Kidney (tissue), 22 donors: ENCODE measurements at places on chromosomes 11 and 22. TPM values are rescaled to one million over a fixed set of nuclear protein-coding genes. Genes with fewer than 3 reads are reported as not detected.
A peak's percentile ranks its signal among the peaks of the same experiment; 100 is the strongest.

OR6A2 gene
- total RNA-seq = 0.25 TPM

GRCh38 chr11:117180020-117180419 lies 1.5 kb downstream of the SIDT2 start:
- DNase-seq = no peak
- H3K4me3 ChIP-seq = peak overlapping the region; percentile 82
- H3K27ac ChIP-seq = peak overlapping the region; percentile 81
- H3K36me3 ChIP-seq = peaks cover 7% of the 10 kb centered on the region

GRCh38 chr11:86383041-86383955 lies 8.6 kb downstream of the CCDC81 start:
- no peak for DNase-seq
- no peaks in the 10 kb centered on the region for H3K4me1 ChIP-seq
- no peaks in the 10 kb centered on the region for H3K27me3 ChIP-seq
- no peaks in the 10 kb centered on the region for H3K36me3 ChIP-seq

CELSR1 gene
- 49.9 TPM for total RNA-seq

- H3K36me3 ChIP-seq = no peaks in the 10 kb centered on the region
- no peaks in the 10 kb centered on the region for H3K27me3 ChIP-seq
- no peak overlapping the region for H3K27ac ChIP-seq
- H3K4me1 ChIP-seq = no peaks in the 10 kb centered on the region
- peak; percentile 56 for DNase-seq
Observed at GRCh38 chr11:10208131-10208575, 85.9 kb downstream of the SBF2 start.

DNA sequence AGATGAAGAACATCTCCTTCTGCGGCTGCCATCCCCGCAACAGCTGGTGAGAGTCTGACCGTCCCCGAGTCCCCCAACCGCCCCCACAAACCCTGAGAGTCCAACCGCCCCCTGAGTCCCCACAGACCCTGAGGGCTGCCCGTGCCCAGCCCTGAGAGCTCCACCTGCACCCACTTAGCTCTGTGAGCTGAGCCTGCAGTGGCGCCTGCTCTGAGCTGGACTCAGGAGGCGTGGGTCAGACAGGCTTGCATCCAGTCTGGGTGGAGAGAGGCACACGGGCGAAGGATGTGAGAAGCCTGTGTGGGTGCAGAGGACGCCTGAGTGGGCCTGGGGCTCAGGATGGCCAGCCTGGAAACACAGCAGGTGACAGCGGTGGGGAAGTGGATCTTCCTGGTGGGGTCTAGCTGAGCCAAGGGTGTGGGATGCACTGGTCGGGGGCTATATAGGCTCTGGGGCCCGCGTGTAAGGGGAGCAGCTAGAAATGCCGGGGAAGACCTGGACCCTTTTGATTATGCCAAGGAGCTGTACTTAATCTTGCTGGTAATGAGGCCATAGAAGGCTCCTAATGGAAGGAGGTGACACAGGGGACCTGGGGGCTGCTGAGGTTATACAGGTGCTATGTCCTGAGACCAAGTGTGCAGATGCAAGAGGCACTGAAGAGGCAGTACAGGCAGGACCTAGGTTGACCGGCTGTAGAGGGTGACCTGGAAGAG lies 6.5 kb downstream of the MAPK8IP2 start:
- no peaks in the 10 kb centered on the region for H3K4me1 ChIP-seq
- H3K27me3 ChIP-seq = peaks cover 11% of the 10 kb centered on the region
- no peak overlapping the region for H3K27ac ChIP-seq
- H3K36me3 ChIP-seq = no peaks in the 10 kb centered on the region
- no peak for DNase-seq

DNA sequence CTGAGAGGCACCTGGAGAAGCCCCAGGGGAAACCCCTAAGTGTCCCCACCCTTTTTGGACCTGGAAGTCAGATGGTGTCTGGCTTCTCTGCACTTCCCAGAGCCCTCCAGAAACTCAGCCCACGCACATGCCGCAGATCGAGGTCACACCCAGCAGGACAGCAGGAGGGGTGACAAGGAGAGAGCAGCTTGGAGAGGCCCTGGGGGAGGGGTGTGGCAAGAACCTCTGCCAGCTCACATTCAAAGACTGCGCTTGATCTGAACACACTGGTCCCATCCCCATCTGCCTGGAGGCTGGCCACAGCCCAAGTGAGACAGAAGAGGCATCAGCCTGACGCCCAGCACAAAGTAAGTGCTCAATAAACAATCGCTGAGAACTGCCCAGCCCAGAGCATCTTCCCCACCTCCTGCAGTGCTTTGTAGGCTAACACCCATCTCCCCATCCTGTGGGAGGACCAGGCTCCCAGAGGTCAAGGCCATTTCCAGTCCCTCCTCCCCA lies 21.4 kb downstream of the TMPRSS6 start:
- no peak overlapping the region for H3K4me3 ChIP-seq
- H3K27ac ChIP-seq = no peak overlapping the region
- no peaks in the 10 kb centered on the region for H3K27me3 ChIP-seq
- H3K4me1 ChIP-seq = no peaks in the 10 kb centered on the region

- H3K36me3 ChIP-seq = no peaks in the 10 kb centered on the region
- H3K27ac ChIP-seq = peak overlapping the region; percentile 15
- H3K4me1 ChIP-seq = peaks cover 7% of the 10 kb centered on the region
- no peaks in the 10 kb centered on the region for H3K27me3 ChIP-seq
- DNase-seq = no peak
Observed at GRCh38 chr11:103850419-103851165, 185.8 kb upstream of the DDI1 start.

DNA sequence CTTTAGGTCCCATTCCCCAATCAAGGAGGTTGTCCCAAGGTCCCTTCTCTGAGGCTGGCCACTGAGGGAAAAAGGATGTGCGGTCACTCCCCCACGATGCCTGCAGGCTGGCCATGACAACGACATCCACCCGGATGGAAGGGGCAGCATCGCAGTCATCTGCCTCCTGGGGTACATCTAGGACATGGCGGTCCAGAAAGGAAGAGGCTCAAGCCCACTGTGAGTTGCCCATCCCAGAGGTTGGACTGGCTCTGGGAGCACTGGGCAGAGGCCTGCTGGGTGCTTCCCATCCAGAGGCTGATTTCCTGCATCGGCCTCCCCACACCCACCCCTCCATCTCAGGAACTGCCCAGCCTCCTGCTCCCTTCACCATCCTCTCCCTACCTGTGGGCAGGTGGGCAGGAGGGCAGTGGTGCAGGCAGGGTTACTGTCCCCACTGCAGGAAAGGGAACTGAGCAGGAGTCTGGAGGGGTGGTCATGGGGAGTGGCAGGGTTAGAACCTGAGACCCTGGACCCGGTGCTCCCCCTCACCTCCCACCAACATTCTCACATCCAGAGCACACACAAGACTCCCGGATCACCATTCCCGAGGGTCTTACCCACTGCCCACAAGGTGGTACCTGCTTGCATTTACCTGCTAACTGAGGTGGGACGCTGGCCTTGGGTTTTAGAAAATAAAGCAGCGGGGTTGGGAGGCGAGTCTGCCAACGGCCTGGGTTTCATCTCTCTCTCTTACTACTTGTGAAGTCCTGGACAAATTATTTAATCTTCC lies 4.4 kb downstream of the RCE1 start:
- H3K4me1 ChIP-seq = no peaks in the 10 kb centered on the region
- H3K27me3 ChIP-seq = no peaks in the 10 kb centered on the region
- H3K36me3 ChIP-seq = no peaks in the 10 kb centered on the region
- no peak overlapping the region for H3K4me3 ChIP-seq

- H3K36me3 ChIP-seq = no peaks in the 10 kb centered on the region
- H3K4me1 ChIP-seq = no peaks in the 10 kb centered on the region
- DNase-seq = no peak
- no peak overlapping the region for H3K27ac ChIP-seq
Observed at GRCh38 chr11:105298174-105298573, 158.6 kb upstream of the CARD18 start.

- no peak for DNase-seq
- no peak overlapping the region for H3K4me3 ChIP-seq
Observed at GRCh38 chr22:17105143-17106129, 15.7 kb downstream of the TMEM121B start.

RAB38 gene
- total RNA-seq = 5.2 TPM

DNA sequence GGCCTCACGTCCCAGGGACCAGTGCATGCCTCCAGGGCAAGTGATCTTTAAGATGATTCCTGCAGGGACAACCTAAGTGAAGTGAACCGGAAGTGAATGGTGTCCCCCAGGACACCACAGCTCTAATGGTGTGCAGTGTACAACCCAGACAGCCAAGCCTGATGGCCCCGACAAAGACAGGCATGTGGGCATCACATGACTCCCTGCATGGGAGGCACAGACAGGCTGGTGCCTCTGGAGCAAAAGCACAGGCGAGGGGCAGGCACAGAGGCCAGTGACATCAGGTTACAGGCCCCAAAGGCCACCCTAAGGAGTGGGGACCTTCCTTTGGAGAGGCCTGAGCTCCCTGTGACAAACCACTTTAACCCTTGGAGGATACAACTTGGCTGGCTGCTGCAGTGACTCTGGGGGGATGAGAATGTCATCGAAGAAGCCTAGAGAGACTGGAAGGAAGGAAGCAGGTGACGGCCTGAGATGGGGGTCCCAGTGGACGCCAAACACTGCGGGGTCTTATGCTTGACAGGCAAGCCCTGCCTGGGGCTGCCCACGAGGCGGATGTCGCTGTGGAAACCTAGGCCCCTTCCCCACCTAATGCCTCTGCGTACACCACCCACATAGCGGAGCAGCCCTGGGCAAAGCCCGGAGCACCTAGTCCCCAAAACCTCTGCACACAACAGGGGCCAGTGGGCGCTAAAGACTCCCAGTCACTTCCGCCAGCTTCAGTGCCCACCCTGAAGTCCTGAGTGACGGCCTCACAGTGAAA lies 12.4 kb downstream of the POLR3H start:
- H3K4me1 ChIP-seq = no peaks in the 10 kb centered on the region
- H3K4me3 ChIP-seq = no peak overlapping the region
- DNase-seq = no peak
- no peak overlapping the region for H3K27ac ChIP-seq

DNA sequence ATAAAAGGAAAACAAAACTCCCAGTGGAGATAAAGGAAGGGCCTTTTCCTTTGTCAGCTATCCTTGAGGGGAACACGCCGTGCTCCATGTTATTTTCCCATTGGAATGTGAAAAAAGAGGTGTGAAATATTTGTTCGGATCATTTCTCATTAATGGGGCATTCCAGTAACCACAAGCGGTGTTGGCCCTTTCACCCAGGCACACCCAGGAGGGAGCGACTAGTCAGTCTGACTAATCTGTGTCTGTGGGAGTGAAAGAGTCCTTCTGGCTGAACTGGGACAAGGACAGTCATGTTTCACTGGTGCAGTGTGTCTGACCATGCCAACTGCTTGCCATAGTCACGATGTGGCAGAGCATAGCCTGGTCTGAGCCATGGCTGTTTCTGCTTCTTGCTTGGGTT lies 13.0 kb upstream of the MYEOV start:
- no peaks in the 10 kb centered on the region for H3K27me3 ChIP-seq
- H3K4me3 ChIP-seq = no peak overlapping the region
- no peak overlapping the region for H3K27ac ChIP-seq

DNA sequence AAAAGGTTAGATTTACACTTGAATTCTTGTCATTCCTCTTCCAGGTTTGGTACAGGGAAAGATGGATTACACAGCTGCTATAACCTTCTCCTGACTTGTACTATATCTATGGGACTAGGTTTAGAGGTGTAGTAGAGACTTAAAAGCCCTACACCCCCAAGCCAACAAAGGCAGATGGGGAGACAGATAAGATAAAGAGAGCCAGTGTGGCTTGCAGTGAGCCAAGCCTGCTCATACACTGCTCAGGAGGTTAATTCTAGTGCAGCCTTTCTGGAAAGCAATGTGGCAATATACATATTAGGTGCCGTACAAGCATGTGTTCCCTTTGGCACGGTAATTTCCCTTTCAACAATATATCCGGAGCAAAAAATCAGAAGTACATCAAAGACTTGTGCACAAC lies 10.8 kb downstream of the SIK3 start:
- no peaks in the 10 kb centered on the region for H3K4me1 ChIP-seq
- H3K4me3 ChIP-seq = no peak overlapping the region
- H3K36me3 ChIP-seq = no peaks in the 10 kb centered on the region
- H3K27ac ChIP-seq = no peak overlapping the region
- no peak for DNase-seq

CHRM1 gene
- 0.44 TPM for total RNA-seq

VSIG10L2 gene
- total RNA-seq = not detected

DNAL4 gene
- total RNA-seq = 26.5 TPM

DNA sequence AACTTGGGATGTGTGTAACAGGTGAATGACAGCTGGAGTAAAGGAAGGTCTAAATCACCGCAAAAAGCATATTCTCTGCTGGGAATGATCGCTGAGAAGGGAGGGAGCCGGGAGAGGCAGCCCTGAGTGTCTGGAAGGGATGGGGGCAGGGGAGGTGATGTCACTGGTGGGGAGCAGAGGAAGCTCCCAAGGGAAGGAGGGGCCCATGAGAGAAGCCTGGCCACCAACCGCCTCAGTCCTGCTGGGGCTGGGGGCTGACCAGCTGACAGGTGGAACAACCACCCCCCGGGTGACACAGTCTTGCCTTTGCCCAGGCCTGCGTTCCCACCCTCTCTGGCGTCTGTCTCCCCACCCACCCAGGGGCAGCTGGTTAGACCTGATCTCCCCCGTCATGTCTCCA lies 6.0 kb upstream of the FLRT1 start:
- no peak overlapping the region for H3K4me3 ChIP-seq
- no peaks in the 10 kb centered on the region for H3K27me3 ChIP-seq
- no peak overlapping the region for H3K27ac ChIP-seq
- no peak for DNase-seq

MMP7 gene
- total RNA-seq = 1,380 TPM

GRCh38 chr11:8099291-8099899 lies 18.4 kb downstream of the TUB start:
- DNase-seq = peak; percentile 88
- no peaks in the 10 kb centered on the region for H3K27me3 ChIP-seq
- peaks cover 37% of the 10 kb centered on the region for H3K36me3 ChIP-seq
- H3K4me1 ChIP-seq = peaks cover 4% of the 10 kb centered on the region

DNA sequence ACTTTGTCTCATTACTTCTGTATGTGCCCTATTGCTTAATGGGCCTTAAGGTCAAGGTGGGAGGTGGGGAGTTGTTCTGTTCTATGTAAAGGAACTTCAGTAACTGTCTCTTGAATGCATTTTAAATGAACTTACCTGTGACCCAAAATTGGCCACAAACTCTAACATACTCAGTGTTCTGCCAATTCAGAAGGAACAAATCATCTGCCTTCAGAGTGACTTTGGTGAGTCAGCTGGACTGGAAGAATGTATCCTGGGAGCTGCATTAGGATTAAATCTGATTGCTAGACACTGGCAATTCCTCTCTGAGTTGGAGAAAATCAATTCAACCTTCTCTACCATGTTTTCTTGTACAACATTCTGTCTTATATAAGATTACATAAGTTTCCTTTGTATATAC lies 1104.8 kb downstream of the DLG2 start:
- no peaks in the 10 kb centered on the region for H3K27me3 ChIP-seq
- no peaks in the 10 kb centered on the region for H3K36me3 ChIP-seq
- DNase-seq = no peak
- no peak overlapping the region for H3K27ac ChIP-seq
- H3K4me3 ChIP-seq = no peak overlapping the region

DNA sequence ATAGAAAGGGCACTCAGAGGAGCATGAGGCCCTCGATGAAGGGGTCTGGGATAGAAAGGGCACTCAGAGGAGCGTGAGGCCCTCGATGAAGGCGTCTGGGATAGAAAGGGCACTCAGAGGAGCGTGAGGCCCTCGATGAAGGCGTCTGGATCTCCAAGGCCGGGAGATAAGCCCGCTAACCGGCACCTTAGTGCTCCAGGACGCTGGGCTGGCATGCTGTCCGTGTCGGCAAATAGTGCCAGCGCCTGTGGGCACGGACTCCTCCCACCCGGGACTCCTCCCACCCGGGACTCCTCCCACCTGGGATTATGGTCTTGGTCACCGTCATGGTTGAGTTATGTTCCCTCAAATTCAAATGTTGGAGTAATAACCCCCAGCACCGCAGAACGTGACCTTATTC lies 725.3 kb downstream of the BRD1 start:
- H3K27me3 ChIP-seq = peaks cover 2% of the 10 kb centered on the region
- H3K27ac ChIP-seq = no peak overlapping the region
- no peaks in the 10 kb centered on the region for H3K4me1 ChIP-seq
- no peak for DNase-seq
